ENCODE measurements at places on chromosomes 16 and 17.

GRCh38 chr17:13477180-13477611 is 124.5 kb downstream of the HS3ST3A1 start:
- DNase-seq: no peak

DNA sequence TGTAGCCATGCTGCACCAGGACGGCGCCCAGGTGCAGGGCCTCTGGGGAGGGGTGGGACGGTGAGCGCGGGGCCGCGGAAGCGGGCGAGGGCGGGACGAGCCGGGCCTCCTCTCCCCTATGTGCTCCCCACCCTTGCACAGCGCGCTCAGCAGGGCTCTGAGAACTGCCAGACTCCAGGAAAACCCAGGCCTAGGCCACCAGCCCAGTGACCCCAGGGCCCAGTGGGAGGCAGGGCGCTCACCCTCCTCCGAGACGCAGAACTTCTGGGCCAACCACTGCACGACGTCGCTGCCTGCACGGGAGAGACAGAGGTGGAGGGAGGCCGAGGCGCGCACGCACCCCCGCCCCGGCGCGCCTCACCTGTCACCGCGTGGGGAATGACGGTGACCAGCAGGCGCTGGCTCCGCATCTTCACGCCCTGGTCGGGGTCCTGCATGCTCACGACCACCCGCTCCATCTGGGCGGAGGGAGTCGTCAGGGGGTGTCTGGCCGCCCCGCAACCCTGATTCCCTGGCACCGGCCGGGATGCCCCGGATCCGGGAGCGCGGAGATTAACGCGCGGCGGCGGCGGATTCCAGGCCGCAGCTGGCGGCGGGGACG is 603 bp downstream of the RGS11 start:
- DNase-seq: no peak

GRCh38 chr17:76585649-76586593 is at the start of gene ST6GALNAC2:
Gene ST6GALNAC2, minus strand, starts transcription at chr17:76585860. Its CDS starts 52 bp downstream, at chr17:76585808.
- no peak for DNase-seq

- peak; percentile 55 for DNase-seq
These were observed 922 bp upstream of the MRPL58 start for GRCh38 chr17:75011401-75012095.

- no peak for DNase-seq
These were observed 2287.0 kb downstream of the TP53TG3F start for GRCh38 chr16:35746281-35746962.

GRCh38 chr16:66250686-66251431 is 115.6 kb upstream of the CDH5 start:
- DNase-seq: no peak

- no peak for DNase-seq
These were observed 41.5 kb downstream of the GLG1 start for GRCh38 chr16:74565378-74565777.

- no peak for DNase-seq
These were observed 27.1 kb downstream of the CDH13 start for GRCh38 chr16:82653550-82654511.

GRCh38 chr16:53457670-53458069 is 23.4 kb downstream of the RBL2 start:
- DNase-seq: no peak

DNA sequence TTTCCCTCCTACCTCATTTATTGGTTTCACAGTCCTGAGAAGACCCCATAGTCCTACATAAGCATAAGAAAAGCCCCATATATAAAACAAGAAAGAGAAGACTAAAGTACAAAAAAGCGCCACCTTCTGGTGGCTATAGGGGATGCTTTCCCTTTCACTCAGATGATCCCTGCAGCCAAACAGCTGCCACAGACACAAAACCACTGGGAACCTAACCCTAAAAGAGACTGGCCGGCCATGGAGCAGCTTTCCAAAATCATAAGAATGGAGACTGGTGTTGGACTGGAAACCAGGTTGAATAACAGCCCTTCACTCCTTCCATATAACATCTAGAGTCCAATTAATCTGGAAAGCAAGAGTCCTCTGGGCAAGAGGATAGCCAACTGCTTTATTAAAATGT is 11.4 kb downstream of the DYNC1LI2 start:
- DNase-seq: peak; percentile 36

GRCh38 chr17:76511668-76512365 is 10.6 kb upstream of the RHBDF2 start:
- DNase-seq: no peak

DNA sequence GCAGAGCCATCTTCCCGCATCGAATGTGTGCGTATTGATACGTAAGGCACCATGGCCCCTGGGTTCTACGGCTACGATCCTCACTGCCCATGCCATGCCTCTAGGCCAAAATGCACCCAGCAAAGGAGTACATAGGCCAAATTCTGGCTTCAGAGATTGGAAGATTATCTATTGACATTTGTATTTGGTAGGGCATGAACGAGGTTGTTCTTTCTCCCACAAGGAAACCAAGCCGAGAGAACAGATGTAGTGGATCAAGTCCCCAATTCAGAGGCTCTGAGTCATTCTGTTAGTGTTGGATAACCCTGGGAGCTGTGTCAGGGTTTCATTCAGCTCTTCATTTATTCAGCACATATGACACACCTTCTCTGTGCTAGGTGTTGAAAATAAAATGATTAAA is 36.5 kb downstream of the HOXB1 start:
- no peak for DNase-seq

DNA sequence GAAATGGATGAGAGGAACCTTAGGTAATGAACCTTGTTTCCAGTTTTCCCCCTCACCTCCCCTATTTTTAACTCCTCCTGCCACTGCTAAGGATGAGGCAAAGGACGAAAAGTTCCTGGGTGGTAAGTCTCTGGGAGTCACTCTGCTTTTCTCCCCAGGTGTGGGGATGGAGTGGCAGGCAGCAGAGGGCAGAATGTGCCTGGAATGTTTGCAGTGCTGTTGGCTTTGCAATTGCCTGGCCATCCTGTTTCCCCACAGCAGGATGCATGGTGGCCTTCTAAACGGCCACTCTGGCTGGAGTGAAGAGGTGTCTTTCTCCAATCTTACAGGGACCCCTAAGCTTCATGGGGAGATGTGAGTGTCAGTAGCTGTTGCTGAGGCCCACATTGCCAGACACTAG is 432.5 kb upstream of the ZFHX3 start:
- DNase-seq: no peak

- DNase-seq: no peak
These were observed 493 bp upstream of the PDE6G start for GRCh38 chr17:81656835-81657234.

GRCh38 chr17:77834170-77835115 is 124.1 kb upstream of the TNRC6C start:
- no peak for DNase-seq

DNA sequence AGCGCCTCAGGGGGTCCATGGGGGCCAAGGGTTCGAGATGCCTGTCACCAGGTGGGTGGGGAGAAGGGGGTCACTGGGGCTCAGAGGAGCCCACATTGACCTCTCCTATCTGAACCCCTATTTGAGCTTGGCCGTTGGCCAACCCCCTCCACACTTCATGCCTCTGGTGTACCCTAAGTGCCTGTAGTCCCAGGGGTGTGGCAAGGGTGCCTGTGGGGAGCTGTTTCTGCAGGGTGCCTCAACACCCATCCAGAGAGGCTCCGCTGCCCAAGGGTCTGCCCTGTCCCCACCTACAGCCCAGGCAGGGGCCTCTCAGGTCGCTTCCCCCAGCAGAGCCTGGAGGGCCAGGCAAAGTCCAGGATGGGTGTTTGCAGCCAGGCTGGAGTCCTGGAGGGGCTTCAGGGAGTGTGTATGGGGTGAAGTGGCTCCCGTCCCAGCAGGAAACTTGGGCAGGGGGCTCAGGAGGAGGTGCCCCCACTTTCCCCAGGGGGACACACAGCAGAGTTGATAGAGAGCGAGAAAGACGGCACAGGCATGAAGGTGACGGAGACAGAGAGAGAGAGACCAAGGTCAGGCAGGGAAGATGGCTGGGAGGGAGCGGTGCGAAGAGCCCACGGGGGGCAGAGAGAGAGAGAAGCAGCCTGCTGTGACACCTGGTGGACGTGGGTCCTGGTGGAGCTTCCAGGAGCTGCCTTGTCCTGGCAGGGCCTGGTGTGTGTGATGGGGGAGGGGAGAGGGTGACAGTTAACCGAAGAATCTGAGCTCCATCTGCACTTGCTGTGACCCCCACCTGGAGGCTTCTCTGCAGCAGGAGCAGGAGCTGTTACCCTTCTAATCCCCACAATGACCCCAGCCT is at the start of gene SEPTIN12:
SEPTIN12 (minus strand) TSS at position 719 of the 856 bp plus-strand sequence; CDS start at position 19, 700 bp downstream.
- DNase-seq: no peak

DNA sequence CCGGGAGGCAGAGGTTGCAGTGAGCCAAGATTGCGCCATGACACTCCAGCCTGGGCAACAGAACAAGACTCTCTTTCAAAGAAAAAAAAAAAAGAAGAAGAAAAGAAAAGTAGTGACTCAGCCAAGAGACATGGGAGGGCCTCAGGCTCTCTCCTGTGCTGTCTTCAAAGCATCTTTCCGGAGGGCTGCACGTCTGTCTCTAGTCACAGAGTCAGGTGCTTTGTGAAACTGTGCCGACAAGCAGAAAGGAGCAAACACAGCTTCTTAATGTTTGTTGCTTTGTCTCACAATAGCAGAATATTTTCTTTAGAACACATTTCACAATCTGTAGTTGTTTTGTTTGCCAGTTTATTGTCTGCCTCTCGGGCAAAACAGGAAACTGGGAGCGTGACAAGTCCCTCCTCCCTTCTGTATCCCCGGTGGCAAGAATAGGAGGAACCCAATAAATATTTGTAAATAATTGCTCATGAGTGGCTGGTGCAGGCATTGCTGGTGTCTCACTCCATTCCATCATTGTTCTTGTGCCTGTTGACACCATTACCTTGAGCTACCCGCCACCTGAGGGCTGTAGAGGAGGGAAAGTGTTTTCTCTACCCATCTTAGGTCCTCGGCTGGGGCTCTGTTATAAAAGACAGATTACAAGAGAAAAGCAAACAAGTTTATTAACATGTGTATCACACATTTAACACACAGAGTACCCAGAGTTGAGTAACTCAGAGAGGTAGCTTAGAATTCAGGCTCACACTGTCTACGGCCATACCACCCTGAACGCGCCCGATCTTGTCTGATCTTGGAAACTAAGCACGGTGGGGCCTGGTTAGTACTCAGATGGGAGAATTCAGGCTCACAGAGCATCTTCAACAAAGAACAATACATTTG is 5.5 kb downstream of the GAST start:
- no peak for DNase-seq

DNA sequence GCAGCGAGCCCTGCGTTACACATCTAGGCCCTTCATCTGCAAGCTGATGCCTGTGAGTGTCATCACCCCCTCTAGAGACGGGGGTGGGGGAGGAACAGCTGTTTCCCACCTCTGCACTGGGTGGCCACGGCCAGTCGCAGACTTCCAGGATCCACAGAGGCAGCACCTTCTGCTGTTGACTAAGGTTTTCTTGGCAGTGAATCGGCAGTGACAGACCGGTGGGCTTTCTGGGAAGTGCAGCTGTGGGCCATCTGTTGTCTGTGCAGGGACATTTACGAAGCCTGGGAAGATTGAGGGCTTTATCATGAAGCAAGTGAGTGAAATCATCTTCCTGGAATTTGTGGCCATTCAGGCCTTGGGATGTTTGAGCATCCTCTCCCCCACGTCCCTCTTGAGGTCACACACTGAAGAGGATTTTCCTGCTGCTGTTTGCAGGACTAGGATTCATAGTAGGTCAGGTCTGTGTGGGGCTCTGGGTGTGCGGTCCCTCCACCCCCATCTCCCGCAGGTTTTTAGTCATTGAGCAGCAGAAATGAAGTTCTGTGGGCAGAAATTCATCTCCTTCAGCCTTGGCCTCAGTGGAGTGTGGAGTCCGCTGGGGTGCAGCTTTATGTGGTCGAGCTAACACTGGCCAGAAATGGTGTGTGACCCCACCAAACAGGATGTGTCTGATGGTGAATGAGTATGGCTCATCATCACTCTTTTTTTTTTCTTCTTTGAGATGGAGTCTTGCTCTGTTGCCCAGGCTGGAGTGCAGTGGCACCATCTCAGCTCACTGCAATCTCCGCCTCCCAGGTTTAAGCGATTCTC is 12.0 kb downstream of the PGS1 start:
- peak; percentile 96 for DNase-seq

DNA sequence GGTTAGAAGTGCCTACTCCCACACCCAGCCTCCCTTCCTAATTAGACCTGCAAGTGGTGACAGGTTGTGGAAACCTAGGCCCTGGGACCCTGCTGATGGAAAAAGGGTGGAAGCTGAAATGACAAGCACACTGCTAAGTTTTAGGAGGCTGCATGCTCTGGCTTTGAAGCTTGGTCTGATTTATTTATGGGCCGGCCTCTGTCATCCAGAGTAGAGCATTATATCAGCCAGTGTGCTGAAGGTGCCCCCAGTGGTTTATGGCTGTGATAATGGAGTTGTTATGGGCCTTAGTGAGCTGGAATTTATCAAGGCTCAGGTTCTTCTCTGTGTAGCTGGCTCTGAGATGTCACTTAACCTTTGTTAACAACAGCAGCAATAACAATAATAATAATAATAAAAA is 142.6 kb downstream of the UTP18 start:
- DNase-seq: no peak

- no peak for DNase-seq
These were observed 11.5 kb downstream of the SMG6 start for GRCh38 chr17:2292100-2292499.

- no peak for DNase-seq
These were observed 30.6 kb upstream of the MAP3K14 start for GRCh38 chr17:45347444-45347843.

DNA sequence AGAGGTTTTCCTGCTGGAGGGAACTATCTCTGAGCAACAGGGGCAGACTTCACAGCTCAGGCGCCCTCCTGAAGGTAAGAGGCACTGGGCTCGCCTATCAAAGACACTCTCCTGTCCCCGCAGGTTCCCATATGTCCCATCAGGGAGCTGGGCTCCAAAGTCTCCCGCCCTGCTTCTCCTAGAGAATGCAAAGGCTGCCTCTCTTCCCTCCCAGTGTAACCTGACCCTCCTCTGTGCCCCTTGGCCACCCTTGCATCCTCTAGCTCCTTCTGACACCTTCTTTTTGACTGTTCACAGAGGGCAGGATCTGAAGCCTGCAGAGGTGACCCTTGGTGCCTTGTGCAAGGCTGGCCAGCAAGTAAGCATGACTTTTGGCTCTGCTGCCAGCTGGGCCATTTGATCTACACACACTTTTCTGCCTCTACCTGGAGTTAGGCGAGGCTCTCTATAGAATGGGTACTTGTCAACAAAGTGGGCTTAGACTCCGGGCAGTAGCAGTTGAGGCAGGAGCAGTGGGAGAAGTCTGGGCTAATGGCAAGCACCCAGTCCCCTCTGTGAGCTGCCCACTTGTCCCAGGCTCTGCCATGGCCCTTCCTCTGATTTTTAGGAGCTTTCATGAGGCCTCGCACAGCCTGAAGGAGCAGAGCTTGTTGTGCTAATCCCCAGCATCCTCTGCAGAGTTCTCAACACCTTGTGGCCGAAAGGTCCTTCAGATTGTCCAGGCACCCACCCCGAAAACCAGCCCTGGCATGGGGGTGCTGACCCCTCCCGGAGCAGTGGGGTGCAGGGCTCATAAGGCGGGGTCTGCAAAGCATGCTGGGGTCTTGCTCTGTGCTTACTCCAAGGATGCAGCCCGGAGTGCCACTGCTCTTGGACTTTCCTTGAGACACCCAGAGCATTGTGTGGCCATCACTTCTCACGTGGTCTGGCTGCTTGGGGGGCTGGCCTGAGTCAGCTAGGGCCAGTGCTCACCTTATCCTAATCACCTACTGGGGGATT is 122.9 kb downstream of the METRNL start:
- no peak for DNase-seq

Data from NCI-H1694 (cell line).